Stimulated activated CD4-positive, alpha-beta T cell treated with anti-CD3 and anti-CD28 coated beads, Interleukin-12 subunit alpha, Interleukin-12 subunit beta, amount 100 ng/mL, for 48 hours (primary cell): ENCODE measurements at places on chromosomes 13 and 19.
A peak's percentile ranks its signal among the peaks of the same experiment; 100 is the strongest.

DNA sequence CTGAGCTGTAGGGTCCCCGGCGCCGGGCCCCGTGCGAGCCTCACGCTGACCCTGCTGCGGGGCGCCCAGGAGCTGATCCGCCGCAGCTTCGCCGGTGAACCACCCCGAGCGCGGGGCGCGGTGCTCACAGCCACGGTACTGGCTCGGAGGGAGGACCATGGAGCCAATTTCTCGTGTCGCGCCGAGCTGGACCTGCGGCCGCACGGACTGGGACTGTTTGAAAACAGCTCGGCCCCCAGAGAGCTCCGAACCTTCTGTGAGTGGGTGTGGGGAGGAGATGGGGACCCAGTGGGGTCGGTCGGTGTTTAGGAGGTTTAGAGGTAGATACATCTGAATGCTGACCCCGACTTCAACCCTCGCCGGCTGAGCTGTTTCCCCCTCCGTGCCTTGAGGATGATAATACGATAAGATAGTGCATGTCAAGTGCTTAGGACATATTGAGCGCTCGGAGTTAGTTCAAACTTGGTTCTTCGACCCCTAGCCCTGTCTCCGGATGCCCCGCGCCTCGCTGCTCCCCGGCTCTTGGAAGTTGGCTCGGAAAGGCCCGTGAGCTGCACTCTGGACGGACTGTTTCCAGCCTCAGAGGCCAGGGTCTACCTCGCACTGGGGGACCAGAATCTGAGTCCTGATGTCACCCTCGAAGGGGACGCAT, 1.9 kb downstream of the ICAM5 start:
- DNase-seq, result no peak

GRCh38 chr13:22017226-22017625, 346.4 kb downstream of the FGF9 start:
- no peak for DNase-seq

DNA sequence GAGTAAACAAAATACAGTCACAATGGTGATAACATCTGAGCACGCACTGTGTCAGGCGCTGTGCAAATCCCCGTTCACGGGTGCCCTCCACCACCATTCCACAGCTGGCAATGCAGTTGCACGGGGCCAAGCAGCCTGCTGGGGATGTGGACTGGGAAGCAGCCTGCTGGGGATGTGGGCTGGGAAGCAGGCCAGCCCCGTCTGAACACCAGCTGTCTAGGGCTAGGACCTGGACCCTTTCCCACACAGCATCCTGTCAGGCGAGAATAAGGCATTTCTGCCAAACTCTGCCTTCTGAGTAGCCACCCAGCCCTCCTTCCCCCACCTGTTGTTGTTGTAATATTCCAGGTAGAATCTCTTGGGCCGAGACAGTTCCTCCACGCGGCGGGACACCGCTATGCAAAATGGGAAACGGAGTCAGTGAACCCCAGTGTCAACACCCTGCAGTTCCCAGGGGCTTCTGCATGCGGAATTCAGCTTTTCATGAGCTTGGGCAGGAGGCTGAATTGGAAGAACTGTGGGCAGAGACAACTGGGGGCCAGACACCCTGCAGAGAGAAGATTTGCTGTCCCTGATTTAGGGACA, 27.8 kb upstream of the MIER2 start:
- no peak for DNase-seq

DNA sequence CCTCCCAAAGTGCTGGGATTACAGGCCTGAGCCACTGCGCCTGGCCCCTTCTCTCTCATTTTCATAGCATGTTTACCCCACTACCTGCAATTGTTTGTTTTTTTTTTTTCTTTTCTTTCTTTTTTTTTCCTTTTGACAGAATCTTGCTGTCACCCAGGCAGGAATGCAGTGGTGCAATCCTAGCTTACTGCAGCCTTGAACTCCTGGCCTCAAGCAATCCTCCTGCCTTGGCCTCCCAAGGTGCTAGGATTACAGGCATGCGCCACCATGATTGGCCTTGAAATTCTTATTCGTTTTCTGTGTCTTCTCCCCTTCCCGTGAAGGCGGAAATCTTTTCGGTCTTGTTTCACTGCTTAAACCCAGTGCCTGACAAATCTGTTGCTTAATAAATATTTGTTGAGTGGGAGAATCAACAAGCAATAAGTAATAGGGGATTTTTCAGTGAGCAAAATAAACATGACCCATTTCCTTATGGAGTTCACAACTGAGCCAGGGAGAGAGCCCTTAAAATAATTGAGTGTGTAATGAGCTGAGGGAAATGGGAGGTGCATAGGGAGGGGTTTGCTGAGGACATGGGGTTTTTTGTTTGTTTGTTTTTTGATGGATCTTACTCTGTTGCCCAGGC, 1.8 kb upstream of the INSR start:
- DNase-seq, result no peak

- DNase-seq, result no peak
These were observed 54.0 kb upstream of the CNMD start for GRCh38 chr13:52793515-52794061.

DNA sequence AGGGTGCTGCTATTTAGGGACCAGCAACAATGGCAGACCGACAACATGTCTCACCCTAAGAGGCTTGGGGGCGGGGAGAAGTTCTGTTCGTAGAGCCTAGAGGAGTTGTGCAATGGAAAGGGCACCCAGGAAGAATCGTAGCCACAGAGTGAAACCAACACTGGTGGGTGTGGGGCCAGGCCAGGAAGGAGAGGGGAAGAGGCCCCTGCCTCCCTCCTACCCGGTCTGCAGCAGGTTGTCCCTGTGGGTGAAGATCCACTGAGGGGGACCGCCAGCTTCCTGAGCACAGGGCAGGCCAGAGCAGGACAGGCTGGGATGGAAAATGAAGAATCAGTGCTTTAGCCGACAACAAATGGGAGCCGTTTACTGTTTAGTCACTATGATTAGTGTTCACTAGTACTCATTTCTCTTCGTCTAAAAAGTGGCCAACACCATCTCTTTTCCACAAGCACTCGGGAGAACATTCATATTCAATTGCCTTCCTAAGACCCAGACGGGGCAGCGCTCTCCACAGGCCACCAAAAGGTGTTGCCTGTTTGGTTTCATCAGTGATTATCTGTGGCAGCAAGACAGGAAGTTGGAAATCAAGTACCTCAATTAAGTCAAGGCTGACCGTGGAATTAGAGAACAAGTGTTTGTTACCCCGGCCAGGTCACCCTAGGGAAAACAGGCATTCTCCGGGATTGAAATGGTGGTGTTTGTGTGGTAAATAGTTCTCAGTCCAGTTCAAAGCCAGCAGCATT, 1.1 kb upstream of the ATP11A start:
- peak; percentile 59 for DNase-seq

GRCh38 chr13:23776698-23777574, 112.3 kb downstream of the MIPEP start:
- no peak for DNase-seq

- DNase-seq, result no peak
These were observed 2104.9 kb downstream of the PCDH9 start for GRCh38 chr13:65125236-65125635.

GRCh38 chr19:17873786-17874757, 2.3 kb downstream of the SLC5A5 start:
- no peak for DNase-seq

DNA sequence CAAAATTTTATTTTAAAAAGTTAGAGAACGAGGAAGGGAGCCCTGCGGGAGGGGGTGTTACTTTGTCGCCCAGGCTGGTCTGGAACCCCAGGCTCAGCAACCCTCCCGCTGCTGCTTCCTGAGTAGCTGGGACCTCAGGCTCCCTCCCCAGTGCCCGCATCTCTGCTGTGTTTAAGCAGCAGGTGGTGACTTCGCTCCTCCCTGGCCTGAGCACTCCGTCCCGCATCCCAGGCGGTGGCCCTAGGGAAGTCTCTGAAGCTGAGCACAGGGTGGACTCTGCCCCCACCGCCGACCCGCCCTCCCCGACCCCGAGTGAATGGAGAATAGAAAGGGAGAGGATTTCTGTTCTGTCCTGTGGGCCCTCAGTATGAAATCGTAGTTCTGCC, 30.5 kb downstream of the ZNF701 start:
- DNase-seq, result no peak

DNA sequence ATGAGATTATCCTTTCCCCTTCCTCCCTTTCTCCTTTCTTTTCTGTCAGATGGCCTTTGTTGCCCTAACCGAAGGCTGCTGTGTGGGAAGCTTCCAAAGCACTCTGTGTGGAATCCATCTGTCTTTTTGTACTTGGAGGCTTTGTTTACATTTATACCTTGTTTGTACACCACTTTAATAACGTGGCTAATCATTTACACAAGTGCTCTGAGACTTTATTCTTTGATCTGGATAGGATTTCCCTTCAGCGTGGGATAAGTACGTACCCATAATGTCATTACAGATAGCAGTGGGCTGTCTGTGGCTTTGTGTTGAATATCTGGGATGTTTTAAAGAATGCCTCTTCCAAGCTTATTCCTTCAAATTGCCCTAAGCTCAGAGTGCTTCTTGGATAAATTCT, 684.7 kb upstream of the SLITRK5 start:
- DNase-seq, result no peak

DNA sequence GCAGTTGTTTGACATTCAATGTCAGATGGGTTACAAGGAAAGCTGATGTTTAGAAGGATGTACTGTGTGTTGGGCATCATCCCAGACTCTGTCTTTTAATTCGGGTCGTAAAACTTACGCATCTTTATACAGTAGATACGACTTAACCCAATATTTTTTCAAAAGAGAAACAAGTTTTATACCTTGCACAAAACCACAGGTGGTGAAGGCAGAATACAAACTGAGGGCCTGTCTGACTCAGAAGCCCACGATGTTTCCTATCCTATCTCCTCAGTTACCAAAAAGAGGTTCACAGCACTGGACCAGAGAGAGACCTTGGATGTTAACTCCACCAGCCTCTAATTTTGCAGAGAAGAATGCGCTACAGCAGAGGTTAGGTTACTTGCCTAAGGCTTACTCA, 477.0 kb downstream of the FOXO1 start:
- DNase-seq, result no peak

- DNase-seq, result no peak
These were observed 143.8 kb downstream of the EFNB2 start for GRCh38 chr13:106391681-106392080.

DNA sequence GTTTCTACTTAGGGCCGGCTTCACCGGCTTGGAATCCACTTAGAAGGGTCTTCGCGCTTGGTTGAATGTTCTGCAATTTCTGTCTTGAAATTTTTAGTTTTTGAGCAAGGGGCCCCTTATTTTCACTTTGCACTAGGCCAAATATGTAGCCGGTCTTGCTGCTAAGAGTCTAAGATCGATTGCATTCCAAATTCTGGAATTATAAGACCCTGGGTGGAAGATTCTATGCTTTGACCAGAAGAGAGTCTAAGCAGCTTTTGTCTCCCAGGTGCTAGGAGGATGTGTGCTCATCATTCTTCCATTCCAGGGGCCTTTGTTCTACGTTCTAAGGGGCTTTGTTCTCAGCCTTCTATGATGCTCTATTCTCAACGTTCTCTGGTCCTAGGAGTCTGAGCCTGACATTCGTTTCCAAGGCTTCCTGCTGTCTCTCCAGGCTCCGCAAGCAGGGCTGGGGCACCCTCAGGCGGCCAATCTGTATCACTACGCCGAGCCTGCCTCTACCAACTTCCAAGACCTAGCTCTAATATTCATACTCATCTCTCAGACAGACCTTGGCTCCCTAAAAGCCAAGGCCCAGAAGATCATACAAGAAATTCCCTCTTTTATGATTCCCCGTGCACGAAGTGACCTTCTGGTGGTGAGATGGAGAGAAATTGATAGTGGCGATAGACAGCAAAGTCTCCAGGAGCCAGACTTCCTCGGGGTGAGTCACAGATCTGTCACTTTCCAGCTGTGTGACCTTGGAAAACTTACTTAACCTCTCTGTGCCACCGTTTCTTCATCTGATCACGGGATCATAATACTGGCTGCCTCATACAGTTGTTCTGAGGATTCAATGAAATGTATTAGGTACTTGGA, 982 bp upstream of the DACT3 start:
- DNase-seq, result peak; percentile 71

GRCh38 chr13:24925318-24926231, 161.6 kb downstream of the RNF17 start:
- DNase-seq, result no peak

DNA sequence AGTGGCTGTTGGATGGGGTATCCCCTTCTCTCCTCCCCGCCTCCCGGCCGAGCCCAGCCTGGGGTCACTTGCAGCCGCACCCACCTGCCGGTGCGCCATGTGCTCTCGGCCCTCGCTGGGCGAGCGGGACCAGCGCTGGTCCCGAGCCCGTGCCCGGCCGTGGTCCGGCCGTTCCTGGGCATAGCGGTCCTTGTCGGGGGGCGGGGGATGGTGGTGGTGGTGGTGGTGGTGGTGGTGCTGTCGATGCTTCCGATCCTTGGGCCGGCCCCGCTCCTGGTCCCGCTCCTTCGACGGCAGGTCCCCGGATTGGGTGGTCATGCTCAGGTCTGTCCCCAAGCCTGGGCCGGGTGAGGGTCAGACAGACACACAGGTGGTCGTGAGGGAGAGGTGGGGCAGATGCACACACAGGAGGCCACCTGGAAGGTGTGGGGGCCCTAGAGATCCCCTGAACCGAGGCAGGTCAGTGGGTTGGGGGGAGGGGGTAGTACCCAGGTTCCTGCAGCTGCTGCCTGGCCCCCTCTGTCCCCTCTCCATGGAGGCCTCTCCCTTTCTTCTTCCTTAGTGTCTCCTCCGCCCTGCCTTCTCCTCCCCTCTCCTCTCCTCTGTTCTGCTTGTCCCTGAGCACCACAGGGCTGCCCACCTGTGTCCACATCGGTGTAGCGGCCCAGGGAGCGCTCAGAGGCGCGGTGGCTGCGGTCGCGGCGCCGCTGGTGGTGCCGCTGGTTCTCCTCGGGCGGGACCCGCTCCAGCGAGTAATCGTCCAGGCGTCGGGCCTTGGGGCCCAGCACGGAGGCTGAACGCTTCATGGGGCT, 58.7 kb downstream of the IER2 start:
- DNase-seq, result no peak

DNA sequence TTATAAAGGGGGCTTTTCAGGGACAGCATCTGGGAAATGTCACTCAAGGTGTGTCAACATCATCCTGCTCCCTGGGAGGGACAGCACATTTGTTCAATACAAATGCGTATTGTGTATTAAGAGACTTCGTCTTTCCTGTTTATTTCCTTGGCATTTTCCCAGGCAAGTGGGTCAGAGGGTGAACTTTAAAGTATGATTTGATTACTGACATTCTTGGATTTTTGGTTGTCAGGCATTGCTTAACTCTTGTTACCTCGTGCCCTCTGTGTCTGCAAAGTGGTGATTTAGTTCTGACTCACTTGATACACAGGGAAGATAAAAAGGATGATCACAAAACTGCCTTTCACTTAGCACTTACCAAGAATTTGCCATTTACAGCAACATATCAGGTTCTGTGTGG, 292.7 kb downstream of the SUCLA2 start:
- no peak for DNase-seq

GRCh38 chr13:32045537-32045936, 14.0 kb downstream of the FRY start:
- no peak for DNase-seq

GRCh38 chr13:63112799-63113395, 1697.2 kb upstream of the PCDH20 start:
- no peak for DNase-seq

DNA sequence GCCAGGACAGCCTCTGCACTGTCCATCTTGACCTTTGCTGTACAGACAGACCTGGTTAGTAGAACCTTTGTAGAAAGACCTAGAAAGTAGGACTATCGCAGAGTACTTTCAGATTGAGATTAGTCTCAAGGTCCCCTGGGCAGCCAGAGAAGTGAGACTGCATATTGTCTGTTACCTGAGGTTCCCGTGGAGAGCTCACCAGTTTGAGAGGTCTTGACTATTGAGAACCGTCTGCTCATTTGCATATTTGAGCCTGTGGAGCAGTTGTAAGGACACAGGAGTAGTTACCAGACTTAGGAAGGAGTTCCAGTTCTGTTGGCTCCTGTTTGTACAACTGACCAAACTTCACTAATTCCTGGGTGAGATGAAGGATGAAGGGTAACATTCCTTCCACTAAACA, 66.2 kb downstream of the SPATA13 start:
- DNase-seq, result no peak
